Endothelial cell (in vitro differentiated cells): ENCODE measurements at places on chromosomes 7 and 10.

DNA sequence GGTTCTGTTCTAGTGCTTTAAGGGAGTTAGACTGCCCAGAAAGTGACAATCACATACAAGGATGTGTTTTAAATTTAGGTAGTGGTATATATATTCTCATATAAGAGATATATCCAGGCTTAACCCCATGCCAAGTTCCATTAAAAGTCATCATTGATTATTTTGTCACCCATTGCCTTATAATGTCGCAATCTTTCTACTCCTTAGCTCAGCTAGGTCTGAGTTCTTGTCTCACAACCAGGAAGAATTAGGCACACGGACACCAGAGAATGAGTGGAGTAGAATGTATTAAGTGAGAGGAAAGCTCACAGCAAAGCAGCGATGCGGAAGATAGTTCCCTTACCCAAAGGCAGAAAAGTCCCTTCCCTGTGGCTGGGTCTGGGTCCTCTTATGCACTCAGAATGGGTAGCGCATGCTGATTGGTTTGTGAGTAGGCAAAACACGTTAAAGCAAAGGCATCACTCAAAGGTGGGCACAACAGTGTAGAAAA, 197.2 kb upstream of the AHR start:
- no peak for DNase-seq

DNA sequence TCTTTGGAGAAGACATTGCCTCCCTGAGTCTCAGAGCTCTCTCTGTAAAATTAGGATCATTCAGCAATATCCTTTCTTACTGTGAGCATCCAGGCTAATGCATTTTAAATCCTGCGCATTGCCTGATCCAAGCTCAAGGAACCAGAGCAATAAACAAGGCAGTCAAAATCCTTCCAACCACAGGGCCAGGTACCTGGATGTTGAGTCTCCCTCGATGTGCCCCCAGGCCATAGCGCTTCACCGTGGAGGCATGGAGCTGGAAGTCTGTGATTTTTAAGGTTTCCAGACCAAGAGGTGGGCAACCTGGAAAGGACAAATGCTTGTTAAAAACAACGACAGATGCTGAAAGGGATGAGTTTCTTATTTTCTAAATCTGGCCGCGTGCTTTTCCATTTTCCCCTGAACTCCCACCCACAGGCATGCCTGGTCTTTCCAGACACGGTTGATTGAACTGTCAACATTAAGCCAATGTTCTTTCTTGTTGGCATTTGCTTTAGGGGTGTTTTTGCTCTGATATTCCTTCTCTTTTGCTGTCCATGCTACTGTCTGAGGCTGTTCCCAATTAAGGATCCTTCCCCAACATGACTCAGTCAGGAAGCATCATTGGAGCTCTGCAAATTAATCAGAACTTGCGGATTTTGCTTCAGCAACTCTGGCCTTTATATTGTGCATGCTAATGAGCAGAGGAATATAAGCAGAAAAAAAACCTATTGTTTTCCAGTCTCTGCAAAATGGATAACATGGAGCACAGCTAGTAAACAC, 29.0 kb downstream of the CPXM2 start:
- DNase-seq: no peak

DNA sequence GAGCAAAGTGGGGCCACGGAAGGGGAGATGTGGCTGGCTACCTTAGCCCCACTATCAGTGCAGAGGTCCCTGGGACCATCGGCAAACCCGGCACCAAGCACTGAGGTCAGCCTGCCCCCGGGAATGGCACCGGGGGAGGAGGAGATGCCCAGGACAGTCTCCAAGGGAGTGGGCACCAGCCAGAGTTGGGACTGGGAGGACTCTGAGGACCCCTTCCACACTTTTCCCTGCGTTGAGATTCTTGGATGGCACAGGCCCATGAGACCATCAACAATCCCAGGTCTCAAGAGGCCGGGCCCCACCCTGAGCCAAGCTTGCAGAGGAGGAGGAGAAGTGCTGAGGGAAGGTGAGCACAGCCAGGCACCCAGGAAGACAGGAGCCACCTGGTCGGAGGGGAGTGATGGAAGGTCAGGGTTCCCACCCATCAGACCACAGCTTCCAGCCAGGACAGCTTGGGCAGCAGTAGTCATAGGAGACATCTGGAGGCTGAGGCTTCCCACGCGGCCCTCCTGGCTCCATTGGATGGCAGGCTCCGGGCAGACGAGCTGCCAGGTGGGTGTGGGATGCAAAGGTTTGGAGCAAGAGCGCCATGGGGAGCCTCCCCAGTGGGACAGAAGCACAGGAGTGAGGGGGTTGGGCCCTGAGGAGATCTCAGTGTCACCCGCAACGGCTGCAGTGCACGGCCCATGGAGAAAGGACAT, 2.6 kb upstream of the OPN4 start:
- DNase-seq: no peak

DNA sequence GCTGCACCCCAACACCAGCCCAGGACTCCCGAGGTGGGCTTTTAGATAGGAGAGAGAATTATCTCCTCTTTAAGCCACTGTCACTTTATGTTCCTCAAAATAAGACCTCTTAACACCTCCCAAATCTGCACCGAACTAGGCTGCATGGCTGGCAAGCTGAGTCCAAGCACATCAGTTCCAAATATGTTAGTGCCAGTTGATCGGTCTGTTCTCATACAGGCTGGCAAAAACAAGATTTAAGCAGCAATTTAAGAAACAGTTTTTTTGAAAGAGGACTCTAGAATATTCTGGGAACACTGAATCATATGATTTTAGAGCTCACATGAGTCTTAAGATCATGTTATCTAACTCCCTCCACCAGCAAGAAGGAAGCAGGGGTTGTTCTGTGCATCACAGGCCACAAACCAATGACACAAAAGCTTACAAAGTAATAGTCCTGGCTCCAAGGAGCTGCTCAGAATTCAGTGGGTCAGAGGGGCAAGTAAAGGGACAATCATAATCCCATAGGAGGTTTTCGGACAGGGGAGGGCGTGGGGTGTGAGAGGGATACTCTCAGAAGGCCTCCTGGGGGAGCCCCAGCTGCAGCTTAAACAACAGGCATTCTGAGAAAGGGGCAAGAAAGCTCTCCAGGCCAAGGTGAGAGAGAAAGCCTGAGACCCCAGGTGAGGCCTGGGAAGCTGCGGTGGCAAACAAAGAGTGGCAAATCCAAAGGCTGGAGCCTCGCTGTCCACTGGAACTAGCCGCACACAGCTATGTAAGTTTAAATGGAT, 7.1 kb downstream of the COBL start:
- no peak for DNase-seq

GRCh38 chr7:56811081-56811480, 321.2 kb downstream of the ZNF479 start:
- no peak for DNase-seq

DNA sequence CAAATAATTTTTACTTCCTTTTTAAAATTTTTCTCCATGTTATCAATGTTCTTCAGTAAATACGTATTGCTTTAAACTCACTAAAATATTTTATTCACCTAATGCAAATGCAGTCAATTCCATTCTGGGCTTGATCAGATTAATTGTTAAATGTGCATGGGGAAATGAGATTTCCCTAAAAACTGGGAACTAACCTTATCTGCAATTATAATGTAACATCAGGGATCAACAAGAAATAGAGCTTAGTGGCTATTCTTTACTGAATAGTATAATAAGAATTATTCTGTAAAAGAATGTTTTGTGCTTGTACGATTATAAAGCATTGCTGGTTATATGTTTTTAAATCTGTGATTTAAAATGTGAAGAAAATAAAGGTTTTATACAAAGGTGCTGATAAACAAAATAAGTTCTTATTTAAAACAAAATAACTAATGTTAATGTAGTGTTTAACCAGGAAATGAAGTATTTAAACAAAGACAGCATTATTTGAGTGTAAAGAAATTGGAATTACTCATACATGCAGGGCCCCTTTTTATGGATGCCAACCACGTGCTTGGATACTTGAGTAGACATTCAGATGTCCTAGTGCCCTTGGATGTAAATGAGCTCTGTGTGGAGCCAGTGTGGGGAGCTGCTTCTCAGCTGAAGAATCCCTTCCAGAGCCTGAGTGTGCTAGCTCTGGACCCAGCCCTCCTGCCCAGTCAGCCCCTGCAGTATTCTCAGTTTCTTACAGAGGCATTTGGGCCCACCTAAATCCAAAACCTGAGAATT, 84.2 kb downstream of the REEP3 start:
- DNase-seq: no peak

DNA sequence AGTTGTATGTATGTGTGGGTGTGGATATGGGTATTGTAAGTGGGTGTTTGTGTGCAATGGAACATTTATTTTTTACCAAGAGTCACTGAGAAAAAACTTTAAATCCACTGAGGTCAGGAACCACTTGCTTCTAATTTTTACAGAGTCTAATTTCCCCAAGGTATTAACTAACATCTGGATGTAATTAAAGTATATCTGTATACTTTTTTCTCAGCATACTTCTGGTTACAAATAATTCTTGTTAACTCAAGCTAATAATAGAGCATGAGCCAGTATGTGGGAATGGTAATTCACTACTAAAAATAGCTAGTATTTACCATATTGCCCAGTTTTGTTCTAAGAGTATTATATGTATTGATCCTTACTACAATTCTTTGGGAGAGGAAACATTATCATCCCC, 24.6 kb upstream of the STEAP4 start:
- DNase-seq: no peak

- DNase-seq: no peak
Observed at GRCh38 chr10:52573347-52573746, 199.2 kb downstream of the MBL2 start.
